ENCODE measurements at places on chromosomes 6 and 20.
A peak's percentile ranks its signal among the peaks of the same experiment; 100 is the strongest.

- DNase-seq, result no peak
Measured at GRCh38 chr6:168029459-168030217, 32.2 kb downstream of the KIF25 start.

GRCh38 chr20:9440892-9441291 is 73.5 kb upstream of the LAMP5 start:
- no peak for DNase-seq

- peak; percentile 34 for DNase-seq
Measured at GRCh38 chr6:13406781-13407180, 78.4 kb upstream of the TBC1D7 start.

GRCh38 chr6:89058627-89059026 is 21.9 kb upstream of the PNRC1 start:
- DNase-seq, result no peak

DNA sequence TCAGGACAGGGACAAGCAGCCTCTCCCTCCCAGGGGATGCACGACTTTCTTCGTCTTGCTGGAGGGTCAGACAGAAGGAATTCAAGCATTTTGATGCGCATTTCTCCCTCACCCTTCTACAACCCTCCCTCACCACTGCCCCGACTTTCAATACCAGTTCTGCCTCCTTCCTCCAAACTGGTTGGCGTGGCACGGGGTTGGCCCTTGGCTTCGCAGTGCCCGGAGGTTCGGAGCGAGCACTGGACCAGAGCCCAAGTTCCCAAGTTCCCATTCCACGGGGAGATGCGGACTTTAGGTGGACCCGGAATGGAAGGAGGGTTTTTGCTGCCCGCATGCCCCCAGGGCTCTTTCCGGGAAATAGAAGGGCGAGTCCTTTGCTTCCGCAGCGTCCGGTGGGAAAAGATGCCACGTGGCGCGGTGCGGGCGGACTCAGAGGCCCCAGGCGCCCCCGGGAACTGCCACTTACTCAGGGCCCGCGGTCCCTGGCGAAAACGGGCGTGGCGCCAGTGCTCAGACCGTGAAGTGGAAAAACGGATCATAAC is 8.0 kb upstream of the LAMP5 start:
- DNase-seq, result no peak

DNA sequence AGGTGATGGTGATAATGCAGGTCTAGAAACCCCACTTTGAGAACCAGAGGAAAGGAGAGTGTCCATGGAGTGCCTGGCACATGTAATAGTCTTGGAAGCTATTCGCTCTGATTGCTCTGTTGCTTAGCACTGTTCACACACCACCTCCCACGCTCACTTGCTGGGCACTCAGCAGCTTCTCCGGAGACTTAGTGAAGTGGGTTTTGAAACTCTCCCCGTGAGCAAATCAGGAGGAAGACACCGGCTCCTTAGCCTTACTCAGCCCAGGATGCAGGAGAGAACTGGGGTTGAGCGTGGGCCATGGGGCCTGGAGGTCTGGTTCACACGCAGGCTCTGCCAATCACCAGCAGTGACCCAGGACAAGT is 22.2 kb downstream of the BMP7 start:
- no peak for DNase-seq

DNA sequence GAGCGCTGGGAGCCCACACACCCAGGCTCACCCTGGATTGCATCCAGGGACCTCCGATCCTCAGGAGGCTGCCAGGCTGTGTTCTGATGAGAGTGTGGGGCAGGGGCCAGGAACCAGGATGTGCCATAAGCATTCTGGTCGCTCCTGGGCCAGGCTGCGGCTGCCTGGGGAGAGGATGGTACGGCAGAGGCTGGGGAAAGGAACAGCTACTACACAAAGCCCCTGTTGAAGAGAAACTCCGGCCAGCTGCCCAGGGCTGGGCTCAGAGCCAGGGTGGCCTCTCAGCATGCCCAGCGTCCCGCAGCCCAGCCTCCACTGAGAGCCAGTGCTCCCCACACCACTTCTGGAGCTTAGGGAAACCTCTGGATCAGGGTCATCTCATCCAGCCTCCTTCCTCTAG is 21.7 kb upstream of the OCSTAMP start:
- peak; percentile 87 for DNase-seq

DNA sequence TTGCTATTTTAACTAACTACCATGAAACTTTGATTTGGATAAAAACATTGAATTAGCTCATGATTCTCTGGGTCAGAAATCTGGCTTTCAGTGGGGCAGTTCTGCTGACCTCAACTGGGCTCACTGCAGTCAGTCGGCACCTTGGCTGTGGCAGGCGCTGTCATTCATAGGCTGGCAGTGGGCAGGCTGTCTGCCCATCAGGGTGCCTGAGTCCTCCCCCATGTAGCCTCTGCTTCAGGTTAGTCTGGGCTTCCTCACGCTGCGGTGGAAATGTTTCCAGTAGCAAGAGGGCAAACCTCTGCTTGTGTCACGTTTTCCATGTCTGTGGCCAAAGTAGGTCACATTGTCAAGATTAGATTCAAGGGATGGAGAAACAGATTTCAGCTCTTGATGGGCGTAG is 251.0 kb upstream of the TCF21 start:
- no peak for DNase-seq

DNA sequence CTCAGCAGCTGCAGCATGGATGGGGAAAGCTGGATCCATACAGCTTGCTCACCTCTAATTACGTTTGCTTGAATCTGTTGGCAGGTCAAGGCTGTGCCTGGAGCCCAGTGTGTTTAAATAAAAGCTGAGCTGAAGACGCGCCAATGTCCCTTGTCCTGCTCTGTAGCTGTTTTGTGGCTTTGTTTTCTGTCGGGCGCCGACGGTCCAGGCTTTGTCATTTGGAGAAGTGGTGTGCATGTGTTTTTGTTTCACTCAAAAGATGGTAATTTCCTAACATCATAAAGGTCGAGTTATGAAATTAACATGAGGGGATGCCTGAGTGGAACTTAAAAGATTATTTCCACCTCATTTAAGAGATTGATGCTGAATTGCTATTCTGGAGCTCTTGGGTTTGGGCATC is 107.6 kb downstream of the SLC24A3 start:
- DNase-seq, result no peak

GRCh38 chr6:47650553-47651432 is 47.6 kb upstream of the ADGRF4 start:
- no peak for DNase-seq

DNA sequence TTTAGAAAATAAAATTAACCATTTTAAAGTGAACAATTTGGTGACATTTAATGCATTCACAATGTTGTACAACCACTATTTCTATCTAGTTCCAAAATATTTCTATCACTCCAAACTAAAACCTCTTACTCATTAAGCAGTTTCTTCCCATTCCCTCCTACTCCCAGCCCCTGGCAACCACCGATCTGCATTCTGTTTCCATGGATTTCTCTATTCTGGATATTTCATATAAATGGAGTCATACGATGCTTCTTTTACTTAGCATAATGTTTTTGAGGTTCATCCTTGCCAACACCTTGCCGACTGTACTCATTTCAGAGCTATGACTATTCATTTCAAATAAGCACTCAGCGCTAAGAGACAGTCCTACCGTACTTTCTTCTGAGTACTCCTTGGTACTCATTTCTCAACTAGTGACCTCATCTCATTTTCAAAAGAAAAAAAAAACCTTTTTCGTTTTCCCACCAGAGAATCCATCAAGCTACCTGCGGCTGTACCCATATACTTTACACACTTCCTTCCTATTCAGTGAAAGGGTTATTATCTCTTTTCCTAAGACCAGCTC is 259.2 kb downstream of the UTRN start:
- no peak for DNase-seq

DNA sequence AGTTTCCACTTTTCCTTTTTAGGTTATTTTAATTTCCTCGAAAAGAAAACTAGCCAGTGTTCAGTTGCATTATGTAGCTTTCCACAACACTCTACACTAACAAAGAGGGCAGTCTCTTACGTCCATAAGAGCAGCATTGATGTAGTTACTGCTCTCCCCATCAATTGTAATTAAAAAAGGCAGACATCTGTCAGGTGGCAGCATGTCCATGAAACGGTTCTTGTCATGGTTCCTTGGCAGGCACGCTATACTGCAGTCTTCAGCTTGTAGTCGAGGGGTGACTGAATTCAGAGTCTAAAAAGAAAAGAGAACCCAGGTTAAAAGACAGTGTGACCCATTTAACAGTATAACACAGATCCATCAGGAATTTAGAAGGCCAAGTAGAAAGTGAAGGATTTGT is 80.1 kb upstream of the THEMIS start:
- DNase-seq, result peak; percentile 40

- no peak for DNase-seq
Measured at GRCh38 chr6:21842875-21843645, 249.5 kb downstream of the SOX4 start.

- DNase-seq, result peak; percentile 14
Measured at GRCh38 chr20:51757226-51757625, 11.0 kb downstream of the ATP9A start.

GRCh38 chr6:107812234-107812769 is 11.8 kb downstream of the SCML4 start:
- no peak for DNase-seq

DNA sequence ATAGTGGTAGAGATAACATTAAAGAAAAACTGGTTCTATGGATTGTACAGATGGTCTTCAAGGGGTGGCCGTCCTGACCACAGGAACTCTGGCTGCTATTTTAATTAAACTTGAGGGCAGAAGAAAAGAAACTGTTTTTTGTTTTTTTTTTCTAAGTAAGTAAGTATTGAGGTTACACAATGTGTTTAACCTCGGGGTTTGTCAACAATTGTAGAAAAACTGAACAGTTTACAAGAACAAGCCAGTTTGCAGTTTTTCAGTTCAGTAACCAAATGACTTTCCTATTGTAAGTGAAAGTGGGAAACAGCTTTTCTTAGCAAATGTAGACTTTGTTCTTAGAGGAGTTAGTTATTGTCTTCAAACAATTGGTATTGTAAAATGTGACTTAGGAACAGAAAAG is 77.0 kb downstream of the PLCB1 start:
- DNase-seq, result no peak

DNA sequence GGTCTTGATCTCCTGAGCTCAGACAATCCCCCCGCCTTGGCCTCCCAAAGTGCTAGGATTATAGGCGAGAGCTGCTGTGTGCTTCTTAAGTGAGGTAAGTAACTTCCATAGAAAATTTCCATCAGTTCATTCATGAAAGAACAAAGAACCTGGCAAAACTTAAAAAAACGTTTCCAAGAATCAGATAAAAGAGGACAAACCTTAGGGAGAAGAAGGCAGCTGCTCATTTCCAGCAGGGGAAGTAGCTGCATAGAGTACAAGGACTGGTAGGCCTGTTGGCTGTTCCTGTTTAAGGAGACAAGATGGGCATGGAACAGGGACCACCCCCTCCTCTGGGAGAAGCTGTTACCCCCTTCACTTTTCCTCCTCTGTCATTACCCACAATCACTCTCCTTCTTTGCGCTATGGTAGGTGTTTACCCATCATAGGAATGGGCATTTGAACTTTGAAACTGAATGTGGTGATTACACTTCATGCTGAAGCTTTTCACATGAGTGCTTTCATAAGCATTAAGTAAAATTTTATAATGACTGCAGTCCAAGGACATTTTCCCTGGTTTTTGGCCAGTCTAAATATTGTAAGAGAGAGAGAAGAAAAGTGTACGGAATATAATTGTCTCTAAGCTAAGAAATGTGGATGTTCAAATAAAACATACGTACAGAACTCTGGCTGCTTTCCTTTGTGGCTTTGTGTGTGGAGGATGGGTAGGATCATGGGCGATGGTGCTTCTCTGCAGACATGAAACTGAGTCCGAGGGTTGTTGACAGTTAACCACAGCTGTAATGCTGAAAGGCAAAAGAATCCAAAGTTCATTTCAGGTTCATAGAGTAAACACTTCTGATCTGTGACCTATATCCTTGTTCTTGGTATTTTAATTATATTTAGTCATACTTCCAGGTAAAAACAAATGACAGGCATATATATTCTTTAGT is 56.4 kb downstream of the CCN2 start:
- no peak for DNase-seq

DNA sequence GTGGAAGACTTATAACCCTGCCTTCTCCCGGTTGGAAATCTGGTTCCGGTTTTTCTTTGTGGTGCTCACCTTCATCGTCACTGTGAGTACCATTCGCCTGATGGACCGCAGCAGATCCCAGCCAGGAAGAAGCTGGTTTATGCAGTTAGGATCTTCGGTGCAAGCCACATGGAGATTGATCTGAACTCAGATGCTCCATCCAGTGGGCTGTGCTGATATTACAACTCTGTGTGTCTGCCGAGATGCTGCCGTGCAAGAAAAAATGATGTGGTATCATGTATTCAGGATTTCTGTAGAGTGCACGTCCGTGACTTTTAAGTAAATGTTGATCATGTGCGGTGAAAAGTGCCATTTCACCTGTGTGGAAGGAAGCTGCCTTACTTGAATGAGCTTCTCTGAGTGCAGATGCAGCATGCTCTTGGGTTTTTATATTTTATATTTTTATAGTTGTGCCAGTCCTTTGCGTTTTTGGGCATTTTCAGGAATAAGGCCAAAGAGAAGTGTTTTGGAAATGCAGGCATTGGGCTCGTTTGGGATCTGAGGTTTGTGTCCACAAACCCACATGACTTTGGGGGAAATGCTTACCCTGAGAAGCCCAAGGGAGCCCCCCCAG is 39.2 kb downstream of the DYNLT1 start:
- peak; percentile 35 for DNase-seq

DNA sequence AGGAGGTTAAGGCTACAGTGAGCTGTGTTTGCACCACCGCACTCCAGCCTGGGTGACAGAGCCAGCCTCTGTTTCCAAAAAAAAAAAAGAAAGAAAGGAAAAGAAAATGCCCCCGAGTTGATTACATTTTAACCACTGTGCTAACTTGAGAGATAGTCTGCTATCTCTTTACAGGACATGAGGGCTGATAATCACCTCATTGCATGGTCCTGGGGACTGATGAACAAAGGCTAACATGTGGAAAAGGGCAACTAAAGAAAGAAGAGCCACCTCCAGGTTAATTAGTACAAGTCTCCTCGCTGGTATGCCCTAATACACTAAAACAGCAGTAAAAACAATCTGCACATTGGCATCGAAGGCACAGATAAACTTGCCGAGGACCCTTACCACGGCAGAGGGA is 4.2 kb upstream of the PLG start:
- DNase-seq, result no peak

GRCh38 chr6:157123234-157123633 is 200.1 kb downstream of the TMEM242 start:
- no peak for DNase-seq

- DNase-seq, result no peak
Measured at GRCh38 chr20:62362590-62362940, 4.5 kb downstream of the LAMA5 start.

- no peak for DNase-seq
Measured at GRCh38 chr6:68978411-68978810, 343.3 kb downstream of the ADGRB3 start.

- no peak for DNase-seq
Measured at GRCh38 chr6:147909640-147910039, 401.1 kb downstream of the SAMD5 start.

GRCh38 chr6:72175916-72176315 is 289.6 kb downstream of the RIMS1 start:
- no peak for DNase-seq

All from anterior cingulate cortex (tissue), 58 donors.